ENCODE measurements at places on chromosomes 1 and 21.
A peak's percentile ranks its signal among the peaks of the same experiment; 100 is the strongest.

GRCh38 chr1:41704196-41704595 lies 214.5 kb downstream of the HIVEP3 start:
- DNase-seq = no peak

DNA sequence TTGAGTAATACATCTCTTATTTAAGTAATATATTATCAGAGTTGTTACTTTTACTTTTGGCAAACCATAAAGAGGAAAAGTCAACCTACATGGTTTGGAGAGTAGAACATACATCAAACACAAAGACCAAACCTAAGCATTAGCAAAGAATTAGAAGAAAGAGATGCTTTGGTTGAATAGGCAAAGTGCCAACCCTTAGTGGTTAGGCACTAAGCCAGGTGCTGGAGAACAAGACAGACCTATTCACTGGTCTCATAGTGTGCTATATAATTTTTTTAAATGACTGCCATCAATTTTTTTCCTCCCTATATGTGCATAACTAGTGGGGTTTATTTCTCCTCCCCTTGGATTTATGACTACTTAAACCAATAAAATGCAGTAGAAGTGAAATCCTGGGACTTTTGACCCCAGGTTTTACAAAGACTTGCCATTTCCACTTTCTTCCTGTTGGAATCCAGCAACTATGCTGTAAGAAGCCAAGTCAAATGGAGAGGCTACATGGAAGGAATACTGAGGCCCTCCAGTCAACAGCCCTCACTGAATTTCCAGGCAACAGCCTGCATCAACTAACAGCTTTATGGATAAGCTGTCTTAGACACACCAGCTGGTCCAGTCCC lies 69.8 kb upstream of the HAO2 start:
- DNase-seq = peak; percentile 87

DNA sequence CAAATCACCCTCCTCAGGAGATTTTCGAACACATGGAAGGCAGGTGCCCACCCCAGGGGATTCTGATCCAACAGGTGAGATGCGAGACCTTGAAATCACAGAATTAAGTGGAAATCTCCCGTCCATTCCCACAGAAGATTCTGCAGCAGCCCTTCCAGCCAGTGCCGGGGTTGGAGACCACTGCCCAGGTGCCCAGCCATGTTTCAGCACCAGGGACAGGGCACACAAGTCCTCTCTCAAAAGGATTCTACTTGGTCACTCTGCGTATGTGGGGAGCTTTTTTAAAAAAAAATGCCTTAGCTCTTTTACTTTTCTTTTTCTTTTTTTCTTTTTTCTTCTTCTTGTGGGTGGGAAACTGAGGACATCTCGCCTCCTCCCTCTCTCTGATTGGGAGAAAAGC lies 80.7 kb downstream of the VWA5B1 start:
- no peak for DNase-seq

DNA sequence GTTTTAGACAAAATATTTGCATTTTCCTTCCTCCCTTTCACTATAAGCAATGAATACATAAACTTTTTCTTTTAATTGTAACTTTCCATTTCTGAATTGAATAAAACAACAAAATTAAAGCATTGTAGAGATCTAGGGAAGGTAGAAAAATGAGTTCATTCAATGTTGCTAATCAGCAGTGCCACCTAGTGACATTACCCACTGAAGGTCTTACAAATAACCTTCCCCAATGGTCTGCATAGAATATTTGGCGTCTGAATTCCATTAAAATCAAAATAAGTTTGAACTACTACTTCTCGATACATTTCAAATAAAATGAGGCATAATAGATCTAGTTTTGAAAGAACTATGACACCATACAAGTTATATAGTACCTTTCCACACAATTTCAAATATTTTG lies 19.6 kb downstream of the FH start:
- peak; percentile 15 for DNase-seq

DNA sequence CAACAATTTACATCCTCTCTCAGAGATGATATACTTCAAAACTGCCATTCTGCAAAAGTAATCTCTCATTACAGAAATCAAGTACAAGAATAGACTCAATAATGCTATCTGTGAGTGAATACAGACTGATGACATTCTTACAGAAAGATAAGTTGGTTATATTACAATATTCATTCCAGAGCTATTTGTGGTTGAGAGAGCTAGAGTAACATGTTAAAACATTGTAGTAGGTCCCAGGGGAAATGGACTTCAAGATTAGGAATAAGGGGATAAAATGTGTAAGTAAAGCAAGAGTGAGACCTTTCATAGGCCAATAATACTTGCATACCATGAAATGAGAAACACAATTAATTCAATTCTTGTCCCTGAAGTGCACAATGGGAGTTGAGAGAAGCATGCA lies 1.5 kb downstream of the F13B start:
- no peak for DNase-seq

Measured in Jurkat, Clone E6-1 (cell line).